Fibroblast of skin of left quadriceps (primary cell): ENCODE measurements at places on chromosomes 4 and X.

GRCh38 chrX:97234471-97235081 lies 350.9 kb downstream of the RPA4 start:
- DNase-seq, result no peak

DNA sequence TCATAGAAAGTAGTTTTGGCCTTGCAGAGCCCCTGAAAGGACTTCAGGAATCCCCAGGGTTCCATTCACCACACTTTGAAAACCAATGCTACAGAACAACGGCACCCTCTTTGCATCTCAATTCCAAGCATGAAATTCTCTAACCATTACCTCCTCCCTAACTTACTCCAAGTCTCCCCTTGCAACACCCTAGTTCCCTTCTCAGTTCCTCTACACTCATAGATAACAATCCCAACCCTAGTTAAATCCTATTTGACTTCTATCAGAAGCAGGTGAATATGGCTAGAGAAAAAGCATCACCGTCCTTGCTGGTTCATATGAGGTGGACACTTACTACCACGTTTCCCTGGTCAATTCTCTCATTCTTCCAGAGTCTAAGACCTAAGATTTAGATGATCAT lies 2.4 kb downstream of the RCHY1 start:
- no peak for DNase-seq

- no peak for DNase-seq
These were observed 82.8 kb downstream of the CCKAR start for GRCh38 chr4:26407476-26407875.

- no peak for DNase-seq
These were observed 14.9 kb downstream of the SNX12 start for GRCh38 chrX:71053217-71053621.

- no peak for DNase-seq
These were observed 71.7 kb downstream of the ABLIM2 start for GRCh38 chr4:8086783-8087445.

- no peak for DNase-seq
These were observed 130.5 kb downstream of the PPA2 start for GRCh38 chr4:105343146-105343931.

- DNase-seq, result peak; percentile 88
These were observed 162.1 kb downstream of the EPHA5 start for GRCh38 chr4:65508168-65508567.

GRCh38 chr4:125772680-125773079 lies 457.9 kb downstream of the FAT4 start:
- DNase-seq, result no peak
